ENCODE measurements at places on chromosomes 11 and 22.

GRCh38 chr11:110525883-110526282 lies 96.1 kb downstream of the FDX1 start:
- DNase-seq, result no peak

- peak; percentile 54 for DNase-seq
These were observed 67.1 kb downstream of the CD82 start for GRCh38 chr11:44632466-44633123.

GRCh38 chr22:49735901-49736421 lies 91.7 kb downstream of the BRD1 start:
- DNase-seq, result no peak

DNA sequence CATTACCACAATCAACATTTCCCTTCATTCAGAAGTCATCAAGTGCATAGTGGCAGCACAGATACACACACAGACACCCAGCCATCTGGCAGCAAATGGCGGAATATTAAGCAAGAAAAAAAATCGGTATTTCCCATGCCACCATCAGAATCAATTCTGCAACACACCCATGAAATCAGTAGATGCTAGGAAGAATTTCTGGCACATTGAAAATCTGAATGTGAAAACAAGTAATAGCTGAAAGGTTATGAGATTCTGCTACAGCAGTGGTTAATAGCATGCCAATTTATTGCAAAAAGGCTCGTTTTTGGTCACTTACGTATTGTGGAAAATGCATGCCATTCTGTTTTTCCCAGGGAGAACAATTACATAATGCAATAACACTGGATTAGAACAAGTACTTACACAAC lies 91.1 kb downstream of the PICALM start:
- no peak for DNase-seq

DNA sequence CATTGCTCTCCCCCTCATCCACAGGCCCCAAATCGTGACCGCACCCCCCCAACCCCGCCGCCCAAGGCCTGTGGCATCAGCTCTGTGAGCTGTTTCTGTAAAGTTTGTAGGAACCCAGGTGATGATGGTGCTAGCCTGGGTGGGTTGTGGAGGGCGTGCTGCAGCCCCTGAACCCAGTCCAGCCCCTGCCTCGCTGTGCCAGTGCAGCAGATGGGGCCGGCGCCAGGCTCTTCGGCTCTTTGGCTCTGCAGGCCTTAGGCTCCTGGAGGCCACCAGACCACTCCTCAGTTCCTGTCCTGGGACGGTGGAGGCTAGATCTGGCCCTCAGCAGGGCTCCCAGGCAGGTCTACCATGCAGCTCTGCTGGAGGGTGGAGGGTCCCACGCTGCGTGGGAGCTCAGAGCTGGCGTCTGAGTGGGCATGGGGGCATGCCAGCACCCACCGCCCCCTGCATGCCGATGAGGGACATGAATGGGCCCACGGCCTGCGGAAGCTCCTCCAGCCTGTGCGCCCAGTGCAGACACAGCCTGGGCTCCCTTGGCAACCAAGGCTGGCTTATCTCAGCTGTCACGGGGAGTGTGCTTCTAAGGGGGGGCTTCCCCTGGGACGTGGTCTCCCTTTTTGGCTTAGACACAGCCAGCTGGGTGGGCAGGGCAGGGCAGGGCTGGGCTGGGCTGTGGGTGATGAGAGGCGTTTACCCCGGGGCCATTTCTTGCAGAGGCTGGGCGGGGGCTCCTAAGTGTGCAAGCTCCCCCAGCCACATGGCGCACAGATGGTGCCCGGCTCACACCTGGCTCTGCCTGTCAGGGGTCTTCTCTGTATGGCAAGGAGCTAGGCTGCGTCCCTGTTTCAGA lies 1187.6 kb downstream of the BRD1 start:
- no peak for DNase-seq

GRCh38 chr11:35013514-35014233 lies 97.3 kb downstream of the PDHX start:
- no peak for DNase-seq

DNA sequence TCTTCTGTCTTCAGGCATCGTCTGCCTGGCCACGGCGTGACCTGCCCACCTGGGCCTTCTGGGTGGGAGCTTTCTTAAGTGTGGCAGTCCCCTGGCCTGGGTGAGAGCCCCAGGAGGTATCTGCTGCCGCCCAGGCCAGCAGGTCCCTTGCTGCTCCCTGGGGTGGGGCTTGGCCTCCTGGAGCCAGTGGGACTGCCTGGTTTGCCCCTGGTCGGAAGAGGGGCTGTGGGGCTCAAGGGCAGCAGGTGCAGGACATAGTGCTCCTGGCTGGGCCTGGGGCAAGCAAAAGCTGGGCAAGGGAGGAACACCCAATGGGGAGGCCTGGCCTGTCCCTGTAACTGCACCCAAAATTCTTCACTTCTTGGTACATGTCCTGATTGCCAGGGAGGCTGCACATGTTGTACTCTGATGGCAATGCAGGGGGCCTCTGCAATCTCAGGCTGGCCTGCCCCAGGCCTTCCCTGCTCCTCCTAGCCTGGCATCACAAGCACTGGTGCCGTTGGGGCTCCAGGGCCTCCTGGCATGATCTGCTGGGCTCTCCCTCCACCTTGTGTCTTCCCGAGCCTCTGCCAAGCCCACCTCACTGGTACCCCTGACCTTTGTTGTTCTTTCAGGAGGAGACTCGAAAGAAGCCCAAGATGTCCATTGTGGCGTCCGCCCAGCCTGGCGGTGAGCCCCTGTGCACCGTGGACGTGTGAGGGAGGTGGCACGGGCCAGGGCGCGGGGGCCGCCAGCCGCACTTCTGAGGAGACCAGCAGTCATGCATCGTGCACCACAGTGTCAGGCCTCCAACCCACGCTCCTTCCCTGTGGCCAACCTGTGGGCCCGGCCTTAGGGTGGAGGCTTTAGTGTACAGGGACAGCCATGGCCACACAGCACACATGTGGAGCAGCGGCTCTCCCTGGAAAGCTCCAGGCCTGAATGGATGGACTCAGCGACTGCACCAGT lies 6.2 kb upstream of the RANBP1 start:
- DNase-seq, result no peak

GRCh38 chr22:29344137-29344536 lies 28.6 kb upstream of the RASL10A start:
- DNase-seq, result no peak

GRCh38 chr22:25000686-25001085 lies 48.2 kb downstream of the KIAA1671 start:
- no peak for DNase-seq

Data from hepatic stellate cell (primary cell).